NCI-H2029 treated with DMSO at 0.1 percent for 48 hours (cell line): ENCODE measurements at places on chromosomes 1 and 21.

GRCh38 chr1:28718586-28719331, 18.0 kb upstream of the YTHDF2 start:
- DNase-seq, result no peak

DNA sequence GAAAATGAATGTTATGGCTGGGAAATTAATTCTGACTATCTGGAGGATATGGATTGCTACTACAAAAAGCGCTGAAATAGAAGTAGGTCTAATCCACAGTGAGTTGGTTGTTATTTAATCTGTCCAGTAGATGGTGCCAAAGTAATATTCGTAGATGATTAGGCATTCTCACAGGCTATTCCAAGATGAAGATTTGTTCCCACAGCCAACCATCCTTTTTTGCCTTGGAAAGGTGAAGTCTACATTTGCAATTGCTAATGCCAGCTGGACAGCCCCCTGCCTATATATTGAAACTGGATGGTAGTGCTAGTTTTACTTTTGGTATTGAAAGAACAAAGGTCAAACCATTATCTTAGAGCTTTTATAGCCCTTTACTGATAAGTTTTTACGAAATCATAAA, 43.8 kb downstream of the RBM11 start:
- peak; percentile 68 for DNase-seq

- DNase-seq, result no peak
These were observed 106.9 kb upstream of the SERBP1 start for GRCh38 chr1:67536957-67537666.

DNA sequence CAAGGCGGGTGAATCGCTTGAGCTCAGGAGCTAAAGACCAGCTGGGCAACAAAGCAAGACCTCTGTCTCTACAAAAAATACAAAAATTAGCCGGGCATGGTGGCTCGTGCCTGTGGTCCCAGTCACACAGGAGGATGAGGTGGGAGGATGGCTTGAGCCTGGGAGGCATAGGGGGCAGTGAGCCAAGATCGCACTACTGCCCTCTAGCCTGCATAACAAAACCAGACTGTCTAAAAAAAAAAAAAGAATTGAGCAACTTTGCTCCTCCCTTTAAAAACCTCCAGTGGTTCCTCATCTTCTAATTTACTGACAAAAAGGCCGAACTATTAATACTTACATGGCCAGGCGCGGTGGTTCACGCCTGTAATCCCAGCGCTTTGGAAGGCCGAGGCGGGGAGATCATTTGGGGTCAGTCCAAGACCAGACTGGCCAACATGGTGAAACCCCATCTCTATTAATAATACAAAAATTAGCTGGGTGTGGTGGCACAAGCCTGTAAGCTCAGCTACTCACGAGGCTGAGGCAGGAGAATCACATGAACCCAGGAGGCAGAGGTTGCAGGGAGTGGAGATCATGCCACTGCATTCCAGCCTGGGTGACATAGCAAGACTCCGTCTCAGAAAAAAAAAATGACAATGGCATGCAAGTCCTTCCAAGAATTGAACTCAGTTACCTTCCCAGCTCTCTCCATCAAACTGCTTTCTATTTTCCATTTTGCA, 4.4 kb downstream of the ACBD3 start:
- DNase-seq, result no peak

DNA sequence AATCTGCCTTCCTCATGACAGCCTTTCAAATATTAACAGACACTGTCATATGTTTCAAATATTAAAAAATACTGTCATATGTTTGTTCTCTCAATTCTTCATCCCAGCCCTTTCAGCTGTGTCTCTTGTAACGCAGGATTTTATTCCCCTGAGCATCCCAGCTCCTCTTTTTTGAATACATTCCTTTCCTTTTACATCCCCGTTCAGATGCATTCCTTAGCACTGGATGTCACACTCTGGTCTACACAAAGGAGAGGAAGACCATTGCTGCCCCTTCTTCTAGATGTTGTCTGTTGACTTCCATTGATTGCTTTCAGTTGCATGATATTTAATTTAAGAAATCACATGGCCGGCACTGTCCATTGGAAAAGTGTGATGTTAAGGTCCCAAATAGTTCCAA, 117.4 kb upstream of the PAXBP1 start:
- no peak for DNase-seq

DNA sequence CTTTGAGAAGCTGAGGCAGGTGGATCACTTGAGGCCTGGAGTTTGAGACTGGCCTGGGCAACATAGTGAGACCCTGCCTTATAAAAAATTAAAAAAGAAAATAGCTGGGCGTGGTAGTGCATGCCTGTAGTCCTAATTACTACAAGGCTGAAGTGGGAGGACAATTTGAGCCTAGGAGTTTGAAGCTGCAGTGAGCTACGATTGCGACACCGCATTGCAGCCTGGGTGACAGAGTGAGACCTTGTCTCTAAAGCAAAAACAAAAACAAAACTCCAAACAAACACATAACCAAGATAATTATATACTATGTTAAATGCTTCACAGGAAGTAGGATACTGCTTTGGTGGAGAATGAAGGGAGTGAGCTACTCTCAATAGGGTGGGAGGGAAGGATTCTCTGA, 5.4 kb upstream of the PAFAH2 start:
- no peak for DNase-seq

- DNase-seq, result no peak
These were observed 90.1 kb downstream of the PKN2 start for GRCh38 chr1:88774151-88774556.

- DNase-seq, result no peak
These were observed 35.5 kb downstream of the PLA2G4A start for GRCh38 chr1:186864296-186864695.

GRCh38 chr21:41365377-41366107, 3.7 kb downstream of the MX2 start:
- DNase-seq, result no peak

- DNase-seq, result no peak
These were observed 379.1 kb downstream of the SIPA1L2 start for GRCh38 chr1:232250838-232251237.

- DNase-seq, result no peak
These were observed 59.5 kb downstream of the CD46 start for GRCh38 chr1:207811319-207811718.

DNA sequence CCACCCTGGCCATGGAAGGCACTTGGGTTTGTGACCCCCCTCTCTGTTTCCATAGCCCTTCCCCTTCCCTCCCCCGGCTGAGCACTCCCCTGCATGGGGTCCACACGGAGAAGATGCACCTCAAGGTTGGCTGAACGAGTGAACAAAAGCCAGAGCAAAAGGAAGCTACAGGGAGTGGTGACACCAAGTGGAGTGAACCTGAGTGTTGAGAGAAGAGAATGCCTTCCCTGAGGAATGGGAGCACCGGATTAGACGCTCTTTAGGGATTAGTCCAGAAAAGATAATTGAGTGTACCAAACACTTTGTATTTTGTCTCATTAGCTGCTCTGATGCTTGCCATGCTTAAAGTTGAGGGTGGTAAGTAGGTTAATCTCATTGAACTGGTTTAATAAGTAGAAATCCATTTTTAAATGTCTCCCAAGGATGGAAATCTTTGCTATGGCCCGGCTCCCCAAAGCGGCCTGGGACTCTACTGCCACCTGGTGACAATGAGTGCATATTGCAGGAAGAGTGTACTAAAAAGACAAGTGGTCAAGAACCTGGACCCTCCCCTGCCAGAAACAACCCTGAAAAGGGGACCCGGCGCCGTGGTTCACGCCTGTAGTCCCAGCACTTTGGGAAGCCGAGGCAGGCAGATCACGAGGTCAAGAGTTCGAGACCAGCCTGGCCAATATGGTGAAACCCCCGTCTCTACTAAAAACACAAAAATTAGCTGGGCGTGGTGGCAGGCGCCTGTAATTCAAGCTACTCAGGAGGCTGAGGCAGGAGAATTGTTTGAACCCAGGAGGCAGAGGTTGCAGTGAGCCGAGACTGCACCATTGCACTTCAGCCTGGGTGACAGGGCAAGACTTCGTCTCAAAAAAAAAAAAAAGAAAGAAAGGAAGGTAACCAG, 150.6 kb upstream of the ZC3H12A start:
- DNase-seq, result no peak

GRCh38 chr1:116377541-116378529, 4.8 kb downstream of the ATP1A1 start:
- peak; percentile 62 for DNase-seq

DNA sequence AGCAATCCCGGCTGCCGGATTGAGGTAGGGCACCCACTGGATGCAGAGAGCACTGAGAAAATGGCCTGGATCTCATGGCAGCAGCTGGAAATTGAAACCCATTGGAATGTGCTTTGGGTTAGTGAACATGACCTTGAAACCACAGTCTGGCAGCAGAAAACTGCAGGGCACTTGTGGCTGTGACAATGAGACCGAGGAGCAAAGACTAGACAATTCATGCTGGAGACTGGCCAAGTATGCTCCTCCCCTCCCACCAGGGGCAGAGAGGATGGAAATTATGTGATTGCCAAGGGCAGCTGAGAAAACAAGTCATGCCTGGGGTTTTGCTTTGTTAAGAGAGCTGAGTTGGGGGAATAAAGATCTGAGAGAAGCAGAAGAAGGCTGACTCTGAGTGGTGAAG, 60.7 kb downstream of the ZNF697 start:
- DNase-seq, result peak; percentile 90
